ENCODE measurements at places on chromosomes 3 and 15. TPM values are rescaled to one million over a fixed set of nuclear protein-coding genes. Genes with fewer than 3 reads are reported as not detected.

The DUOX1 gene
- not detected for total RNA-seq

The GP9 gene
- not detected for total RNA-seq

The CCK gene
- total RNA-seq: not detected

The LRTM1 gene
- total RNA-seq: not detected

The PCSK6 gene
- 0.13 TPM for total RNA-seq

The CPN2 gene
- total RNA-seq: not detected

The GRAMD2A gene
- total RNA-seq: 1.1 TPM

The ZMAT3 gene
- 24.8 TPM for total RNA-seq

The OR4F15 gene
- total RNA-seq: 0.25 TPM

The DNAJA4 gene
- total RNA-seq: 3.0 TPM

The AQR gene
- 13.9 TPM for total RNA-seq

The WDR93 gene
- total RNA-seq: 0.25 TPM

The CCDC13 gene
- 0.25 TPM for total RNA-seq

The TMEM45A gene
- 5.4 TPM for total RNA-seq

The CCR9 gene
- not detected for total RNA-seq

The PPM1L gene
- 6.5 TPM for total RNA-seq

The CPEB1 gene
- 1.4 TPM for total RNA-seq
